ENCODE measurements at places on chromosomes 16 and 17.

DNA sequence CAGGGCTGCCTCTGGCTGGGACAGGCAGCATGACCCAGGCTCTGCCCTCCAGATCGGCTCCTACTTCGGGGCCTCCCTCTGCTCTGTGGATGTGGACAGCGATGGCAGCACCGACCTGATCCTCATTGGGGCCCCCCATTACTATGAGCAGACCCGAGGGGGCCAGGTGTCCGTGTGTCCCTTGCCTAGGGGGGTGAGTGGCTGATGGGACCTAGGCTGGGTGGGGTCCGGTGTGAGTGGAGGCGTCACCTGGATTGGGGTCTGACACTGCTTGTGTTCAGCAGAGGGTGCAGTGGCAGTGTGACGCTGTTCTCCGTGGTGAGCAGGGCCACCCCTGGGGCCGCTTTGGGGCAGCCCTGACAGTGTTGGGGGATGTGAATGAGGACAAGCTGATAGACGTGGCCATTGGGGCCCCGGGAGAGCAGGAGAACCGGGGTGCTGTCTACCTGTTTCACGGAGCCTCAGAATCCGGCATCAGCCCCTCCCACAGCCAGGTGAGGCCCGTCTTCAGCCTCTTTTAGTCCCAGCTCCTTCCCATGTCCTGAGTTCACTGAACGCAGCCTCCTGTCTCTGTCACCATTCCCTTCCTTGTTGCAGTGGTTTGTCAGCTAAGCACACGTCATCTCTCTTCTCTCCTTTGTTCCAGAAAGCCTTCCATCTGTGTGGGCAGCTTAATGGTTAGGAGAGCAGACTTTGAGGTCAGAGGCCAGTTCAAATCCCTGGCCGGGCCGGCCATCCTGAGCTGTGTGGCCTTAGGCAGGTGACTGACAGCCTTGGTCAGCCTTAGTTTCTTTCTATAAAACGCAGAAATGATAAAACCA, 16.9 kb downstream of the COX6A2 start:
- no peak for DNase-seq

DNA sequence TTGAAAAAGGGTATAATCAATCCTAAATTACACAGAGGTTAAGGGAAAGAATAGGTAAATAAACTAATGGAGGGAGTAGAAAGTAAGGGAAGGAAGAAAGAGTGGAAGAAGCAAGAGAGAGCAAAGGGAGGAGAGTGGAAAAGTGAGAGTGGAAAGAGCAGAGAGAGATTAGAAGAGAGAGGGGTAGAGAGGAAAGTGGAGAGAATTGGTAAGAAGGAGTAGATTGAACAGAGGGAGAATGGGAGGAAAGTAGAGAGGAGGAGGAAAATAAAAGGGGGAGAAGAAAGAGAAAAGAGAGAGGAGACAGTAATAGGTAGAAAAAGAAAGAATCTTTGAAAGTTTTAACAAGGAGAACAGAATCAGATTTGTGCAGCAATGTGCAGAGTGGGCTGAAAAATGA, 24.9 kb downstream of the TERB1 start:
- no peak for DNase-seq

- no peak for DNase-seq
These were observed 229.9 kb downstream of the MSI2 start for GRCh38 chr17:57485916-57486881.

DNA sequence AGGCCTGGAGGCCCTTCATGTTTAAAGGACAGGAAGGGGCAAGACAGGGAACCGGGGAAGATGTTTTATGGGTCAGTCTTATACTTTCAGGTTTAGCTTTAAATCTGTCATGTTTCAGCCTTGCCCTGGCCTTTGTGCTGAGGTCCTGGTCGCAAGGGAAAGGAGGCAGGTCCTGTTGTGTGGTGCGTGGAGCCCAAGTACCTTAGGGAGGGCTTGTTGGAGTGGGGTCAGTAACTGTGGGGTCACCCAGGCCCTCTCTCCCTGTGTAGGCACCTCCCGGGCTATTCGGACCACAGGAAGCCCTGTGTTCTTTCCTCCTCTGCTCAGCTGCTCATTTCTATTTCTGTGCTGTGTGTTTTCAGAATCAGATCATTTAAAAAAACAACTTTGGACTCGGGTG, 42.7 kb downstream of the MPRIP start:
- DNase-seq, result no peak

DNA sequence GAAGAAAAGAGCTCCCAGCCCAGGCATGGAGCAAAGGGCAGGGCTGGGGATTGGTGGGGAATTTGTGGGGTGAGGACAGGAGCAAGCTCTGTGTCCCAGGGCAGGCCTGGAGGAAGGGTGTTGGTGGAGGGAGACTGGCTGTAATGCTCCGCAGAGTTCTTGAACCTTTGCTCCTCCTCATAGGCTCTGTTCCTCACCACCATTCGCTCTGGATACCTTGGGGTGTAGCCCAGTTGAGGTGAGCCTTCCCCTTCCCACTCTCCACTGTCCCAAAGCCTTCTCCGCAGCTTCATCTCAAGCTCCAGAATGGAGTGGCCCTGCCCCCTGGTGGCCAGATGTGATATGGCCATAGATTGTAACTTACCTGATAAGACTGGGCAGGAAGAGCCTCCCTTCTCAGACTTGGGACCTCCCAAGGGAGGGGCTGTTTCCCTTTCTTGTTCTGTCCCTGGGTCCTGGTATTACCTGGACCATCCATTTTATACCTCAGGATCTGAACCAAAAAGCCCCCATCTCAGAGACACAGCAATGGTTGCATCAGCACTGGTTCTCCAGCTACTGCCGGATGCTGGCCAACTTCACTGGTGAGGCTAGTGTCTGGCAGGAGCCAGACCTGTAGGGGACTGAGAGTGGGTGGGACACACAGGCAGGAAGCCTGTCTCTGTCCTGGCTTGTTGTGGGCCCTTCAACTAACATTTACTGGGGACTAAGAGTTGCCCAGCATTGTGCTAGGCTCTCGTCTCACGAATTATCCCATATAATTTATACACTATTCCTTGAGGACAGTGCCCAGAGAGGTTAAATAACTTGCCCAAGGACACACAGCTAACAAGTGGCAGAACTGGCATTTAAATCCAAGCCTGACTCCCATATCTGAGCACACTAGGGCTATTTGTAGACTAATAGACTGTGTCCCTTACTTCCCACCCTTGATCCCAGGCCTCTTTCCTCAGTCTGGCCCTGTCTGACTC, 19.1 kb upstream of the STAC2 start:
- peak; percentile 80 for DNase-seq

- DNase-seq, result no peak
These were observed 19.8 kb downstream of the PPL start for GRCh38 chr16:4917117-4917516.

- DNase-seq, result no peak
These were observed 19.3 kb downstream of the POLR3K start for GRCh38 chr16:33877-34647.

DNA sequence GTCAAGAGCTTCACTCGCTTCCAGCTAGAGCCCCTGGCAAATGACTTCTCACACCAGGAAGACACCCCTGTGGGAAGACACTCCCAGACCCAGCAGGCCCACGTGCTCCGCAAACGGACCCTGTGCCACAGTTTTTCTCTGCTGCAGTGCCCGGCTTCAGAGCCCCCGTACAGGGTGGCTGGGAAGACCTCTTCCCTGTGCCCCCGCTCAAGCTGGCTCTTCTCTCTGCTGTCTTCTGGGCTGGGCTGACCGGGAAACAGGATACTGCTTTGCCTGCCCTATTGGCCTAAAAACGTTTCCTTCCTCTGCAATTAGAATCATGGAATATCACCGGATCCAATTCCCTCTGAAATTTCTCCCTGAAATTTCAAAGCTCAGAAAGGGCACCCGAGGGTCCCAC, 63.7 kb upstream of the CRHR1 start:
- DNase-seq, result no peak

DNA sequence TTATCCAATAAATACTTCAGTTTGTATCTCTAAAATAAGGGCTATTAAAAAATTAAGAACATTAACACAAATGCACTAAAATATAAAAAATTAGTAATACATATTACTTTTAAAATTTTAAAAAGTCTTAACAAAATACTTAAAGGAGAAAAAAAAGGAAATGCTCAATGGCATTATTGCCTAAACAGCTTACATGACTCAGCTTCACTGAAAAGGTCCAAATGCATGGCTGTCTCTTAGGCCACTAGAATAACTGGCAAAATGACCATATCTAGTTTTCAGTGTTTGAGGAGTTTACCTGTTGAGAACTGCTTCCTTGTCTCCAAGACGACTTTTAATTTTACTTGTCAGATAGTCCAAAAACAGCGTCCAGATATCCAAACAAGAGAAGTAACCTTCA, 66.0 kb downstream of the XPO6 start:
- no peak for DNase-seq

DNA sequence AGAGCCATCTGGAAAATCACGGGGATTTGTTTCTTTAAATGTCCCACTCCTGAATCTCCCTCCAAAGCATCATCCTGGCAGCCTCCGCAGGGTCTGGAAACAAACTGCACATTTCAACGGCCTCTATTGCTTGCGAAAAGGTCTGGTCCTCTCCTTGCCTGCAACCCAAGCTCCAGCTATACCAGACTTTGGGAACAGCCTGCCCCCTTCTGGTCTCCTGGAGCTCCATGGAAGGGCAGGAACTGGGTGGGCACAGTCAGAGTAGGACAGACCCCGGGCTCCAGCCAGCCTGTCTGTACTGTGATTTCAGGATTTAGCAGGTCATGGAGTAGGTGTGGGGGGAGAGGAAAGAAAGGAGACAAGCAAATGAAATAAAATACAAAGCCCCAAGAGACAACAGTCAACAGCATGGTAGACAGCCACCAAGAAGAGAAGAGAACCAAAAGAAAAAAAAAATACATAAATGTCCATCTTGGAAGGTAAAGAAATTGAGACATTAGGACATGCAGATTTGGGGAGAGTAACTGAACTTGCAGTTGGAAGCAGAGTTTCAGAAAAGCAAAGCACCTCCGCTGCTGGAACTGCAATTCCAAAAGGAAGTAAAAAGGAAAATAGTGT, 2.7 kb downstream of the XYLT1 start:
- no peak for DNase-seq

DNA sequence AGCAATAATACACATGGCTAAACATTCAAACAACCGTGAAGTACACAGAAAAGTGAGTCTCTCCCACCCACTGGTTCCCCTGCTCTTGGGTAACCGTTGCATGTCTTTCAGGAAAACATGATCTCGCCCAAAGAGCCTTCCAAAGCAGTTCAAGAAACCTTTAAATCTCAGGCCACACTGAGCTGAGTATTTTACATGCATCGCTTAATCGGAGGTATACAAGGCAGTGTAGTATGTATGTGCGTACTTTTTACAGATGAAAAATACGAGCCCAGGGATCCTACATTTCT, 741 bp upstream of the DEXI start:
- no peak for DNase-seq

DNA sequence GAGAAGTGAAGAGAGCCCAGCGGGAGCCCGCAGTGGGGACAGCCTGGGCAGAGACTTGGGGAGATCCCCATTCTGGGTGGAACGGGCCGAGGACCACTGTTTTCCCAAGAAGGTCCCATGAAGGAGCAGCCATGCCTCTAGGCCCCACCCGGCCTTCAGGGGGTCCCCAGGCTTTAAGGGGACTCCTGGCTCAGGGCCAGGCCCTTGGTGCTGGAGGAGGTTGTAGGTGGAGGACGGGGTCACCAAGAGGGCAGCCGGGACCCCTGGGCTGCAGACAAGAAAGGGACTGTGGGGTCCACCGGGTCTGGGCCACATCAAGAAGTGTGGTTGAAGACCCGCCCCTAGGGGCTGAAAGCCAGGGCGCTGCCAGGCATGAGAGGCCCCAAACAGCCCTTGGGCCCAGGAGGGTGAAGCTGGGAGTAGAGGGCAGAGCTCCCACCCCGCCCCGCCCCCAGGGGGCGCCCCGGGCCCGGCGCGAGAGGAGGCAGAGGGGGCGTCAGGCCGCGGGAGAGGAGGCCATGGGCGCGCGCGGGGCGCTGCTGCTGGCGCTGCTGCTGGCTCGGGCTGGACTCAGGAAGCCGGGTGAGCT, at the start of gene PRSS21:
Gene PRSS21, plus strand, starts transcription at position 487 of the 589 bp plus-strand sequence. Its CDS starts 32 bp downstream, at position 519.
- peak; percentile 77 for DNase-seq

DNA sequence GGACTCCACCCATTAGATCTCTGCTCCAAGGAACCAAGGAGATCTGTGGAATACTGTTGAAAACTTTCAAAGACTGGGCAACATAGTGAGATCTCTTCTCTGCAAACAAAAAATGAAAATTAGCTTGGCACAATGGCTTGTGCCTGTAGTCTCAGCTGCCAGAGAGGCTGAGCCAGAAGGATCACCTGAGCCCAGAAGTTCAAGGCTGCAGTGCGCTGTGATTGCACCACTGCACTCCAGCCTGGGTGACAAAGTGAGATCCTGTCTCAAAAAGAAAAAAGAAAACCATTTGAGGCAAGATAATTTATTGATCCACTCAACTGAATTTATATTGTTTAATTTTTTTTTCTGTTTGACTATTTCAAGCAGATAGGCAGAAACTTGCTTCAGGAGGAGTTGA, 54.8 kb downstream of the CHD9NB start:
- DNase-seq, result no peak

DNA sequence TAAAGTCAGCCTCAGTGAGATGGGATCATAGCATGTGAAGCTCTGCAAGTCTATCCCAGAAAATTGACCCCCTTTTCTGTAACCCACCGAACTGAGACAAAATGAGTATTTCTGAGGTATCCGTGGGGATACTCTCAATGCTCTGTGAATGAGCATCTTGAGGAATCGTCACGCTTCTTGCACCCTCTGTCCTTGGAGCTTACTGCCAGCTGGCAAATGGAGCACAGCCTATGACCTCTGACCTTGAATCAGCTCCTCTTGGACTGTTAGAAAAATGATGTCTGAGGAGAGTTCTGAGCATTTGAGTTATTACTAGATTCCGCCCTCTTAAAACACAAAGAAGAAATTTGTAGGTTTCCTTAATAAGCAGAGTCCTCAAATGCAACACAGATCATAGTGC, 342.1 kb downstream of the ZFHX3 start:
- no peak for DNase-seq

DNA sequence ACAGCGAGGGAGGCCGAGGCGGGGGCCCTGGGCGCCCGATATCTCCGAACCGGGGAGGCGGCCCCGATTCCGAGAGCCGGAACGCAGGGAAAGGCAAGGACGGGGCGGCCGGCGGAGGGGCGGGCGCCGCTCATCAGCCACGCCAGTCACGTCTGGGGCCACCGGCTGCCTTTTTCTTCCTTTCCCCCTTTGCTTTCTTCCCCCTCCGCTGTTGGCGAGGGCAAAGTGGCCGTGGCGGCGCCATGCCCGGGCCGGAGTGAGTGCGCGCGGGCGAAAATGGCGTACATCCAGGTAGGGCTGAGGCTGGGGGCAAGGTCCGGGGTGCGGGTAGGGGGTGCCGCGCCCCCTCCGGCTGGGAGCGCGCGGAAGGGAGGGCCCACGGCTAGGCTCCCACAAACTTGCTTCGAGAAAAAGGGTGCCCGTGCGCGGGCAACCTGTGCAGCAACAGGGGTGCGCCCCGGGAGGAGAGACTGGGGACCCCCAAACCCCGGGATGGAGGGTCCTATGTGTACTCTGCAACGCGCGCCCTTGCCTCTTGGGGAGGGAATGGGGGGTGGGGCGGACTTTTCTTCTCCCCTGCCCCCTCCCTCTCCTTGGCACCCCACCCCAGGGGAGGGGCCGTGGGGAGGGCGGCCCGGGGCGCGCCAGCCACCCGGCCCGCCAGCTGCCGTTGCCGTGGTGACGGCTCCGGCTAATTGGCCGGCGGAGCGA, 486 bp downstream of the SYT17 start:
- no peak for DNase-seq
